ENCODE measurements at places on chromosomes 1 and 21.

DNA sequence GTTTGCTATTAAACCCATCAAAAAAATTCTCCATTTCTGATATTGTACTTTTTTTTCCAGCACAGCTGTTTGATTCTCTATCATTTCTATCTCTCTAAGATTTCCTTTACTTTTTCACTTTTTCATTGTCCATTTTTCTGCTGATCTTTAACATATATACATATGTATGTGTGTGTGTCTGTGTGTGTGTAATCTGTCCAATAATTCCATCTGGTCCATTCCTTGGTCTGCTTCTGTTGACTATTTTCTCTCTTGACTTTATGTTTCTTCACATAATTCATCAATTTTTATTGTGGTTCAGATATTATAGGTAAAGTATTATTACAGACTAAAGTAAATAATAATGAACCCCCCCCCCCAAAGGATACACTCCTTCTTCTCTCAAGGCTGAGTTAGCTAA, 84.2 kb downstream of the RGS7 start:
- no peaks in the 10 kb centered on the region for H3K4me1 ChIP-seq
- H3K36me3 ChIP-seq = no peaks in the 10 kb centered on the region
- no peak for DNase-seq
- no peak overlapping the region for H3K4me3 ChIP-seq

GRCh38 chr1:18895317-18895716, 7.0 kb downstream of the ALDH4A1 start:
- peaks cover 8% of the 10 kb centered on the region for H3K36me3 ChIP-seq
- no peak for DNase-seq
- H3K27ac ChIP-seq = no peak overlapping the region

DNA sequence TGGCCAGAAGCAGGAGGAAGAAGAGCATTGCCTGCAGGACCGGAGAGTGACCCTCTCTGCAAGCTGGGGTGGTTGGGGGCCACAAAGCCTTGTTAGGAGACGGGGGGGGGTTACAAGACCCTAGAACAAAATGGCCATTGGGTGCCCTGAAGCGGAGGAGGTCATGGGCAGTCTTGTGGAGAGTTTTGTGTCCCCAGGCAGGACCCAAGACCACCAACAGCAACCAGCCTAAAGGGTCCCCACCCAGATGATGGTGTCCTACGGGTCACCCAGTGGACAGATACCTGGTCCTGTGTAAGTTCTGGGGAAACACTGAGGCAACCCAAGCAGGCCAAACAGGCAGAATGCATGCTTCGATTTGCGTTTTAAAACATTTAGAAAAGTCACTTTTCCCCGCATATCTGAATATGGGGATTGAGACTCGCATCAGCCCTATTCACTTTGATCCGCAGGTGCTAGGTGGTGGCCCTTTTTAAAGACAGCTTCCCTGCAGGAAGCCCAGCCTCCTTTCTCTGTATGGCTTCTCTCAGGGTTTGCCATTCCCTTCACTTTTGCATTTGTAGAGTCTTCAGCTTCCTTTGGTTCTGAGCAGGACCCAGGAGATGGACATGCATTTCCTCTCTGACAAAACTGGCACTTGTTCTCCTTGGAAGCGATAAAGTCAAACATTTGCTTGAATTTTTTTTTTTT, 21.1 kb downstream of the GNG4 start:
- no peak overlapping the region for H3K27ac ChIP-seq
- H3K36me3 ChIP-seq = no peaks in the 10 kb centered on the region
- H3K27me3 ChIP-seq = no peaks in the 10 kb centered on the region
- no peak for DNase-seq
- H3K4me1 ChIP-seq = no peaks in the 10 kb centered on the region

DNA sequence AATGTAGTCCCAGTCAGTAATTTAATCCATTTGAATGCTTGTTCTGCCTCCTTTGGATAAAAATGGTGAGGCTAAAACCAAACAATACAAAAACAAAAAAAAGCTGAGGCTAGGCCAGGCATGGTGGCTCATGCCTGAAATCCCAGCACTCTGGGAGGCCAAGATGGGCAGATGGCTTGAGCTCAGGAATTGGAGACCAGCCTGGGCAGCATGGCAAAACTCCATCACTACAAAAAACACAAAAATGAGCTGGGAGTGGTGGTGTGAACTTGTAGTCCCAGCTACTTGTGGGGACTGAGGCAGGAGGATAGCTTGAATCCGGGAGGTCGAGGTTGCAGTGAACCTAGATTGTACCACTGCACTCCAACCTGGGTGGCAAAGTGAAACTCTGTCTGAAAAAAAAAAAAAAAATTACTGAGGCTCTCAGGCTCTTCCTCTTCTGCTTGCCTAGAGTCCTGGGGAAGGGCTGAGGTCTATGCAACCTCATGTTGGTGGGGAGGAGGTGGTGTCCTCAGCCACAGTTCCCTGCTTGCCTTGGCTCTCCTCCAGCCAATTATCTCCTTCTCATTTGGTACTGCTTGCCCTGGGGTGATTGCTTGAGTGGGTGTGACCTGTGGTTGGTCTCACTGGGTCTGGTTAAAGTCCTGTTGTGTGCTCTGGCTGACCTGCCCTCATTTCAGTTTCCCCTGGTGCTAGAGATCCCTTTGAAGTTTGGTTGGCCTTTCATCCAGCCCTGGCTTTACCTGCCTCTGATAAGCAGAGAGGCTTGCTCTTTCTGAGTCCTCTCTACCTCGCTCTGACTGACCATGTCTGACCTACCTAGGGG, 20.9 kb downstream of the S1PR1 start:
- DNase-seq = no peak
- H3K36me3 ChIP-seq = no peaks in the 10 kb centered on the region
- H3K27me3 ChIP-seq = no peaks in the 10 kb centered on the region
- no peak overlapping the region for H3K4me3 ChIP-seq

- H3K36me3 ChIP-seq = no peaks in the 10 kb centered on the region
- peaks cover 10% of the 10 kb centered on the region for H3K4me1 ChIP-seq
- DNase-seq = peak; percentile 74
- H3K4me3 ChIP-seq = peak overlapping the region; percentile 58
These were observed 509 bp downstream of the GDAP2 start for GRCh38 chr1:117928881-117929342.

DNA sequence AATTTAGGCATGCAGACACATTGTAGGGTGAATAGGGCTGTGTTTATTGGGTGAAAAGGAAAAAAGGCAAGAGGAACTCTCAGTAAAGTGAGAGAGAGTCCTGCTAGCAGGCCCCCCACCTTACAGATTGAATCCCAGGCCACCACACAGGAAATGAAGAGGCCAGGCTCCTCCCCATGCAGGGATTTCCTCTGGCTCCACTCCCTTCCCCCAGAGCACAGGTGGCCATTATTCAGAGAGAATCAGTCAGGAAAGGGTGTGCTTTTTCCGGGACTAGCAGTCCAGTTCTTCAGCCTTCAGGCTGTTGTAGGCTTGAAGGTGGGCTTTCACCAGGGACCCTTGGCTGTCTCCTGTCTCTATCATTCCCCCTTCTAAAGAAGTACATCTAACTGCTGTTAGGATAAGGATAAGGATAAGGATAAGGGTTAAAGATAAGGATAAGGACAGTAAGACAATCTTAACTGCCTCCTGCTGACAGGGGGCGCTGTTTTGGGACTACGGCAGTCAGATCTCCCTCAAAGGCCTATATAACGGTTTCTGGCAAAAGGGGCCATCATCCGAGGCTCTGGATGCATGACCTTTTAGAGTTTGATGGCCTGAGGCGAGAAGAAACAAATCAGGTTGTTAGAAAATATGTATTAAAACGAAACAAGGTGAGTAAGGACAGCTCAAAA, 26.3 kb downstream of the ZNF648 start:
- no peaks in the 10 kb centered on the region for H3K4me1 ChIP-seq
- no peaks in the 10 kb centered on the region for H3K36me3 ChIP-seq
- no peak overlapping the region for H3K4me3 ChIP-seq
- H3K27ac ChIP-seq = no peak overlapping the region
- H3K27me3 ChIP-seq = no peaks in the 10 kb centered on the region

GRCh38 chr1:224707843-224708725, 92.0 kb downstream of the CNIH3 start:
- H3K27me3 ChIP-seq = no peaks in the 10 kb centered on the region
- H3K4me3 ChIP-seq = no peak overlapping the region
- no peaks in the 10 kb centered on the region for H3K36me3 ChIP-seq
- no peak for DNase-seq
- H3K4me1 ChIP-seq = no peaks in the 10 kb centered on the region

- H3K4me3 ChIP-seq = no peak overlapping the region
- no peak overlapping the region for H3K27ac ChIP-seq
- H3K4me1 ChIP-seq = no peaks in the 10 kb centered on the region
- H3K36me3 ChIP-seq = no peaks in the 10 kb centered on the region
These were observed 144.4 kb upstream of the ZNF644 start for GRCh38 chr1:91166106-91166712.

DNA sequence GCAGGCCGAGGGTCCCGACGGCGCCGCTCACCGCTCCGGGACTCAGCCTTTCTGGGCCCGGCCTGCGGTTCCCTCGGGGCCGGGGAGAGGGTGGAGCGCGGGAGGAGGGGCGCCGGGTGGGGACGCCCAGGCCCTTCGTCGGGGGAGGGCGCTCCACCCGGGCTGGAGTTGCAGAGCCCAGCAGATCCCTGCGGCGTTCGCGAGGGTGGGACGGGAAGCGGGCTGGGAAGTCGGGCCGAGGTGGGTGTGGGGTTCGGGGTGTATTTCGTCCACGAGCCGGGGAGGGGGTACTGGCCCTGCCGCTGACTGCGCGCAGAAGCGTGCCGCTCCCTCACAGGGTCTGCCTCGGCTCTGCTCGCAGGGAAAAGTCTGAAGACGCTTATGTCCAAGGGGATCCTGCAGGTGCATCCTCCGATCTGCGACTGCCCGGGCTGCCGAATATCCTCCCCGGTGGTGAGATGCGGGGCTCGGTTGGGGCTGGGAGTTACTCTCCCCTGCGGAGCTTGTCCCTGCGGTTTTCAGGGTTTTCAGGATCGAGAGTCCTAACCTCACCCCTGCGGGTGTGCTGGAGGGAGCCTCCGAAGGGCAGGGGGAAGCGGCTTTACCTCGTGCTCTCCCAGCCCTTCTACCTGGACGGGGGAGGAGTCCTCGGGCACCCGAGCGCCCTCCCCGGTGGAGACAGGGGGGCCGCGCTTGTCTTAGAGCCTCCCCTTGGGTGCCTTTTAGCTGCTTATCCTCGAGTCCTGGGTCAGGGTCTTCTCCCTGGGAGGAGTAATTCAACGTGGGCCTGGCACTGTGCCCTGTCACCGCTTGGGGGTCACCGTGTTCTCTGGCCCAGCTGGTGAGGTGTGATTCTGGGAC, 2.1 kb downstream of the SAMD11 start:
- peaks cover 21% of the 10 kb centered on the region for H3K27me3 ChIP-seq
- no peaks in the 10 kb centered on the region for H3K36me3 ChIP-seq
- H3K4me1 ChIP-seq = peaks cover 33% of the 10 kb centered on the region
- peak; percentile 72 for DNase-seq
- H3K4me3 ChIP-seq = peak overlapping the region; percentile 67

DNA sequence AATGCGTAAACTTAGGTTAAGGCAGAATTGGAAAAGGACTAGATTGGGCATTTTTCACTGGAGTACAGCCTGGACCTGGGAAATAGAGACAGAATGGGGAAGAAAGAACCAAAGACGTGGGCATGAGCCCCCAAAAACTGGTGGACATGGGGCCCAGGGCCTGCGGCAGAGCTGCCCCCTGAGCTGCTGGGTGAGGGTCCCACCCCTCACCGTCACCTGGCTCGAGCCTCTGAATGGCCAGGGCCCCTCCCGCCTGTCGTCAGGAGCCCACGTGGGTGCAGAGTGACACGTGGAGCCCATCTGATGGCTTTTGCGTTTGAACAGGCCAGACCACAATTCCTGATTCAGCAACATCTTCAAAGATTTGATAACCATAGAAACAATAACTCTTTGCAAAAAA, 360.9 kb upstream of the VAMP3 start:
- no peaks in the 10 kb centered on the region for H3K27me3 ChIP-seq
- no peak overlapping the region for H3K27ac ChIP-seq
- no peak for DNase-seq
- H3K4me3 ChIP-seq = no peak overlapping the region
- H3K4me1 ChIP-seq = no peaks in the 10 kb centered on the region

- H3K27me3 ChIP-seq = no peaks in the 10 kb centered on the region
- no peak overlapping the region for H3K4me3 ChIP-seq
- H3K36me3 ChIP-seq = no peaks in the 10 kb centered on the region
- no peak for DNase-seq
These were observed 26.8 kb downstream of the CCN1 start for GRCh38 chr1:85607126-85607920.

DNA sequence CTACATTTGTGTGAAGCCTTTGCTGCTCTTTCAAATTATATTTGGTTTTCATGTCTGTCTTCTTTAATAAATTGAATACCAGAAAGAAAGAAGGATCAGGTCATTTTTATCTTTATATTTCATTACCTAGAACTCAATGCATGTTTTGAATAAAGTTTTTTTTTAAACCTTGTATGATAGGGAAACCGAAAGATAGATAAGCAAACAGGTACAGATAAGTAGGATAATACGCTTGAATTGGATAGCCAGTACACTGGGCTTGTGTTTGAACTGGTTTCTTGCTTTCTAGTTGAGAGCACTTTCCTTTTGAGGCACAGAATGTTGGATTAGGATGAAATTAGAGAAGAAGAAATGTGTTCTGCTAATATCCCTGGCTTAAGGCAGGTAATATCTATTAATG, 46.9 kb downstream of the PKN2 start:
- peaks cover 22% of the 10 kb centered on the region for H3K4me1 ChIP-seq
- H3K4me3 ChIP-seq = no peak overlapping the region
- DNase-seq = no peak
- no peaks in the 10 kb centered on the region for H3K36me3 ChIP-seq
- no peaks in the 10 kb centered on the region for H3K27me3 ChIP-seq

DNA sequence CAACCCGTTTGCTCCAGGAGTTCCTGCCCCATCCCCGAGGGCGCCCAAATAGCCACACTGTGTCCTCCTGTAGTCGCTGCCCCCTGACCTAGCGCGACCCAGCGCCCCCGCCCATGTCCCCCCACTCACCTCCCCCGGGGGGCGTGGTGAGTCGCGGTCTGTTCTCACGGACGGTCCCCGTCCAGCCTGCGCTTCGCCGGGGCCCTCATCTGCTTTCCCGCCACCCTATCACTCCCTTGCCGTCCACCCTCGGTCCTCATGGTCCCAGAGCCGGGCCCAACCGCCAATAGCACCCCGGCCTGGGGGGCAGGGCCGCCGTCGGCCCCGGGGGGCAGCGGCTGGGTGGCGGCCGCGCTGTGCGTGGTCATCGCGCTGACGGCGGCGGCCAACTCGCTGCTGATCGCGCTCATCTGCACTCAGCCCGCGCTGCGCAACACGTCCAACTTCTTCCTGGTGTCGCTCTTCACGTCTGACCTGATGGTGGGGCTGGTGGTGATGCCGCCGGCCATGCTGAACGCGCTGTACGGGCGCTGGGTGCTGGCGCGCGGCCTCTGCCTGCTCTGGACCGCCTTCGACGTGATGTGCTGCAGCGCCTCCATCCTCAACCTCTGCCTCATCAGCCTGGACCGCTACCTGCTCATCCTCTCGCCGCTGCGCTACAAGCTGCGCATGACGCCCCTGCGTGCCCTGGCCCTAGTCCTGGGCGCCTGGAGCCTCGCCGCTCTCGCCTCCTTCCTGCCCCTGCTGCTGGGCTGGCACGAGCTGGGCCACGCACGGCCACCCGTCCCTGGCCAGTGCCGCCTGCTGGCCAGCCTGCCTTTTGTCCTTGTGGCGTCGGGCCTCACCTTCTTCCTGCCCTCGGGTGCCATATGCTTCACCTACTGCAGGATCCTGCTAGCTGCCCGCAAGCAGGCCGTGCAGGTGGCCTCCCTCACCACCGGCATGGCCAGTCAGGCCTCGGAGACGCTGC, 1.1 kb downstream of the HTR6 start:
- no peaks in the 10 kb centered on the region for H3K36me3 ChIP-seq
- H3K4me1 ChIP-seq = peaks cover 8% of the 10 kb centered on the region
- H3K27ac ChIP-seq = no peak overlapping the region
- no peak for DNase-seq

GRCh38 chr1:100461222-100461621, 76.7 kb upstream of the GPR88 start:
- H3K4me1 ChIP-seq = no peaks in the 10 kb centered on the region
- H3K4me3 ChIP-seq = no peak overlapping the region
- no peaks in the 10 kb centered on the region for H3K27me3 ChIP-seq
- DNase-seq = peak; percentile 40
- no peak overlapping the region for H3K27ac ChIP-seq
